ENCODE measurements at places on chromosomes 6 and 20. TPM values are rescaled to one million over a fixed set of nuclear protein-coding genes. Genes with fewer than 3 reads are reported as not detected.
A peak's percentile ranks its signal among the peaks of the same experiment; 100 is the strongest.

The TAGAP gene
- not detected for polyA plus RNA-seq

The CHRNA4 gene
- 0.21 TPM for polyA plus RNA-seq

The CCR6 gene
- polyA plus RNA-seq, result not detected

The PPP1R10 gene
- polyA plus RNA-seq, result 25.2 TPM

The MAP7 gene
- polyA plus RNA-seq, result 49.5 TPM

The RRBP1 gene
- polyA plus RNA-seq, result 71.2 TPM

DNA sequence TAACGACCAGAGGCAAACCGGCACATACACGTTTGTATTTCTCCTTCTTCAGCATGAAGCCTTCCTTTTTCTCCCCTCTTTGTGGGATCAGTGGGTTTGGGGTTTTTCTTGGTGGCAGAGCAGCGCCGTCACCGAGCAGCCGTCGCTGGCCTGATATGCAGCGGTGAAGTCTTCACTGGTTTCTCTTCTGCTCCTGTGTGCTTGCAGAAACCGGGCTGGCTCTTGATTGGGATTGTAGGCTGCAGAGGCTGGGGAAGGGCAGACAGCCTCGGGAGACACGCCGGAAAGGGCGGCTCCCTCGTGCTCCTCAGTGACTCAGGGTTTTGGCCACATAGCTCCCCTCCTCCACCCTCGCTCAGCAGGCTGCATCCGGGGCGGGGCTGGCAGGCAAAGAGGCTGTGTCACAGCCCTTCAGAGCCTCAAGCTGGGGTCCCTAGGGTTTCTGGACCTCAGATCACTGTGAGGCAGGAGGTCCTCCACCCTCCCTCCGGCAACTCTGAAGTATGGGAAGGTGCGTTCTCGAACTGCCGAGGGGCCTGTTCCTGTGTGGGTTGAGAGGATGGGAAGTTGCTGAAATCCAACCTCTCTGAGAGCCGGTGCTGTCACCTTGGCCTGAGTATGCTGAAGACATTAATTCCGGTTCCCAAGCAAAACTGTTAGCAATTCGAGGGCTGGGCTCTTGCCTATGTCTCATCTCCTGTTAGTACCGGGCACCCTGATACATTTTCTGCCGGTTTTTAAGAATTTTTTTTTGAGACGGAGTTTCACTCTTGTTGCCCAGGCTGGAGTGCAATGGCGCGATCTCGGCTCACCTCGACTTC is 24.2 kb downstream of the NQO2 start:
- peak; percentile 89 for DNase-seq

GRCh38 chr6:148470156-148470555 is 127.5 kb downstream of the SASH1 start:
- DNase-seq, result no peak

- DNase-seq, result no peak
These were observed 1184.4 kb upstream of the ADGRB3 start for GRCh38 chr6:67450641-67451040.

GRCh38 chr6:90274451-90275030 is 22.1 kb downstream of the BACH2 start:
- DNase-seq, result no peak

DNA sequence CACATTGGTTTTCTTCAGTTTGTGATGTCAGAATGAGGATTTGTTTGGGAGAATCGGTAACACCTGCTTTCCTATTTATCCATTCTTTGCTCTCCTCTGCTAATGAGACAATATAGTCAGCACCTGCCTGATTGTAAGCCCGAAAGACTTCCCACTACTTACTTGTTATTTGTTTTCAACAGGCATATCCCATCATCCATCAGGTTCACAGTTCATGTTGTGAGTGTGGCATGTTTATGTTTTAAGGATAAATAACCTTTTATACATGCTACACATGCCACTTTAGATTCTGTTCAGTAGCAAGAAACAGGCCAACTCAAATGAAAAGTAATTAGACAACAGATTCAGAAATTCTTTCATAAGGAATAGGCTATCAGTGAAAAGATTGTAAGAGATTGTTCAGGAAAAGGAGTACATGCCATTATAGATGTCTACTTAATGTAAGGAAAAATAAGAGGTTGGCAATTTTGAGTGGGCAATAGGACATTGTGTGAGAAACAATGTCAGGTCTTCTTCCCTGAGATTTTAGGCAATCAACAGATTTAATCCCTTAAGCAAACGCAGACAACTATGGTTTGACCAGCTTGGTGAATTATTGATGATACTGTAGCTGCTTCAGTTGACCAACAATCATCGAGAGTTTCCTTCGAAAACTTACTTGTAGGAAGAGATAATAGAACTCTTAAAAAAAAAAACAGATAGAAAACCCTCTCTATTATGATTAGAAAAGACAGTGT is 7.9 kb upstream of the GPRC6A start:
- DNase-seq, result no peak

DNA sequence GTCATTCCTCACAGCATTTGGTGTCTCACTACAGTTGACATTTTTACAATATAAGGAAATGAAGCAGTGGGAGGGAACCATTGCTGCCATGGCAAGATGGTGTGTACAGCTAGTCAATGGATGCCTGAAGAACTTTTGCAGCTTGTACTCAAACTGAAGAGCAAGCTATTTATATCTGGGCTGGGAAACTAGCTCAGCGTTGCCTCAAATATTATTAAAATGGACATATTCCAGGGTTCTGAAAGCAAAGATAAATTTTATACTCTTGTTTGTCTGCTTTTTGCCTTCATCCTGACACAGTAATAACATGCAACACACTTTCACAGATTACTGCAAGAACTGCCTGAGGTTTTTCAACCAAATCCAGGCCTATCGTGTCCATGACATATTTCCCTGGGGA is 156.4 kb upstream of the COL21A1 start:
- DNase-seq, result no peak

DNA sequence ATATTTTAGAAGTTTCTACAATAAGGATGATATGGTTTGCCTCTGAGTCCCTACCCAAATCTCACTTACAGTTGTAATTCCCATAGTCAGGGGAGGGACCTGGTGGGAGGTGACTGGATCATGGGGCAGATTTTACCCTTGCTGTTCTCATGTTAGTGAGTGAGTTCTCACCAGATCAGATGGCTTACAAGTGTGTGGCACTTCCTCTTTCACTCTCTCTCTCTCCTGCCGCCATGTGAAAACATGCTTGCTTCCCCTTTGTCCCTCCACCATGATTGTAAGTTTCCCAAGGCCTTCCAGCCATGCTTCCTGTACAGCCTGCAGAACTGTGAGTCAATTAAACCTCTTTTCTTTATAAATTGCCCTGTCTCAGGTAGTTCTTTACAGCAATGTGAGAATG is 527.5 kb upstream of the ID4 start:
- no peak for DNase-seq

DNA sequence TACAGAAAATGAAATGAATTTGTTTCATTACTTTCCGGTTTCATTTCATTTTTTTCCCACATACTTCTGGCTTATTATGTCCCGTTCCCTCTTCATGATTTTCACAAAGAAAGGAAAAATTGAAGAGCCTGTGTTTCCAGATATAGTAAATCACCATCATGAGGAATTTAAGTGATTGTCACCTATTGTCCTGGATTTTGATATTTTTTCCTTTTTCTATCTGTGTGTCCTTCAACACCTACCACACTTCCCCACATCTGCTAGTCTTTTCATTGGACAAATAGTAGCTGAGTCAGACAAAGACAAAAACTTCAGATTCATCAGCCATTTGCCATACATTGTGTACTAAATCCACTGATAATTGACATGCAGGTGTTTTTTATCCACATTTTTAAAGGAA is 258.2 kb upstream of the HSF2 start:
- no peak for DNase-seq

- DNase-seq, result no peak
These were observed 8.9 kb downstream of the CD164 start for GRCh38 chr6:109373331-109373730.

DNA sequence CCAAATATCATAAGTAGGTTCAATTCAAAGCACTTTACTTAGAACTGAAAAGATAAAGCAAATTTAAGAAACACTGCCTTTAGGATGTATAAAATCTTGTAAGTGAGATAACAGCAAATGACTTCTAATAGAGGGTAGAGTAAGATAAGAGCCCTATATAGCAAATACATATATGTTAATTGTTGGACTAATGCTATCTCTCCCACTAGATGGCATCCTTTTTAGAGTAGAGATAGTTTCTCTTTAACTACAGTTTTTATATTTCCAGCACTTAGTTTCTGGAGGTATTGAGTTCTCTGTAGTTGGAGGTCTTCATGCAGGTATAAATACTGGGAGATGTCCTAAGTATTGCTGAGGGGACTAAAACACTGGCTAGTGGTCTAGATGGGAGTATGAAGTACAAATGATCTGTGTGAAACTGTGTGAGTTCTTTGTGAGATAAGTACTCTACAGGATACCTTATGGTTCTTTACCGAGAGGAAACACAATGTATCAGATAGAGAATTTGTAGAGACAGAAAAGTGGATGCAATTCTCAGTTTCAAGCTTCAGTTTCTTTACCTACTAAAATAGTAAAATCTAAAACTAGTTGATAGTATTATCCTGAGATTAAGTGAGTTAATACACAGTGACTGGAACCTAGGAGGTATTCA is 399.3 kb downstream of the KHDRBS2 start:
- no peak for DNase-seq

GRCh38 chr6:67642582-67642981 is 992.5 kb upstream of the ADGRB3 start:
- DNase-seq, result no peak

DNA sequence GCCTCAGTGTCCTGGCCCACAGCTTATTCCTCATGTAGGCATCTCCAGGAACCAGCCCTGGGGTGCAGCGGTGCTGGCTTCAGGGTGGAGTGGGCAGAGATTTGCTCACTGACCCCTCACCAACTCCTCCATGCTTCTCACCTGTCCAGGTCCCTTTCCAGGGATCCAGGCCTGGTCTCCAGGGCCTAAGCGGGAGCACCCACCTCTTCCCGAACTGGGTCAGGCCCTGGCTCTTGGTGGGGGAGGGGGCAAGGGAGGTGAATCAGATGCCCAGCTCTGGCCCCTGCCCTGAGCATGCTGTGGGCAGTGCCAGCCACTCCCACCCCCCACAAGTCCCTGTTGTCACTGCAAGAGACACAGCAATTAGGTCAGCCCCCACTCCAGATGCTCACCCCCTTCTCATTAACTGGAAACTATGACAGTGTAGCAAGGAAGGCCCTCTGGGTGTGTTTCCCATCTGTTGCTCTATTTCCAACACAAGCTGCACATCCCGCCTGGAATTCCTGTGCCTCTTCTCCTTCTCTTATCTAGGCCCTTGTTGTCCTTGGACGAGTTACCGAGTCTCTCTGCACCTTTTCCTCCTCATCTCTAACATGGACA is 37.0 kb downstream of the MDFI start:
- DNase-seq, result no peak

DNA sequence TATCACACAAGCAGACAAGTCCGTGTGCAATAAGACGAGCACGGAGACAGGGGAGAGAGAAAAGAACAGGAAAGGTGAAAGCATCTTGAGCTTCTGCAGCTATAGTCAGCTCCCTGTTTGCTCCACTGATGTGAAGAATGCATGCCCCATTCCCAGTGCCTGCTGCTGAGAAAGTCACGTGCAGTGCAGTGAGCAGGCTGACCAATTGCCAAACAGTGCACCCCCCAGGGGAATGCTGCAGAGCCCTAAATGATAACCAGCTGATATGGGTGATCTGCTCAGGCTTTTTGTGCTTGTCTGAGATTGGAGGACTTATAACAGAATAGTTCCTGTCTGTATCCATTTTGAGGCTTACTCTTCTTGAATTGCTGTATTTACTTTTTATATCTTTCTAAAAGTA is 121.5 kb downstream of the PACRG start:
- no peak for DNase-seq

GRCh38 chr6:56954403-56955170 is at the start of gene BEND6:
TSS of gene BEND6 (plus strand) at chr6:56955107. CDS start at chr6:56981811, 26,704 bp downstream.
- DNase-seq, result peak; percentile 27

Data from A549 (cell line).